Frontal cortex (tissue), 4 donors: ENCODE measurements at places on chromosomes 11 and 22. TPM values are rescaled to one million over a fixed set of nuclear protein-coding genes. Genes with fewer than 3 reads are reported as not detected.
A peak's percentile ranks its signal among the peaks of the same experiment; 100 is the strongest.

The CARNS1 gene
- total RNA-seq = under 0.01 TPM

The MYRF gene
- total RNA-seq = 0.82 TPM

- DNase-seq = peak; percentile 61
Measured at GRCh38 chr11:36131721-36132397, 157.4 kb downstream of the COMMD9 start.

DNA sequence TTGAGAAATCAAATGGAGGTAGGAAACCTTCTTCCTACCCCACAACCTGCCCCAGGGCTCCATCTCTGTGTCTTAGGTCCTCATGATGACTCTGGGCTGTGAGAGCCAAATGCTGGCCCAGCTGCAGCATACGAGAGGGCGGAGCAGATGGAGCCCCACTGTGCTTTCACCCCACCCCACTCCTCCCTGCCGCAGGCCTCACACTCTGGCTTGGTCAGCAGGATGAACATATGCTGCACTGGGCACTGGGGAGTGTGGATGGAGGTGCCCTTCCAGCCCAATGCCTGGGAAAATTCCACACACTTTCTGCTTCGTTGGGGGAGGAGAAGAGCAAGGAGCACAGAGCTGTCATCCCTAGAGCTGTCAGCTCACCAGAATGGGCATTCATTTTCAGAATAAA is 271.6 kb upstream of the CADM1 start:
- DNase-seq = no peak

The CCDC15 gene
- total RNA-seq = 3.7 TPM

- no peak for DNase-seq
Measured at GRCh38 chr22:41565403-41566054, 4.7 kb downstream of the CSDC2 start.

- no peak for DNase-seq
Measured at GRCh38 chr11:134677397-134677822, 265.4 kb upstream of the B3GAT1 start.

- no peak for DNase-seq
Measured at GRCh38 chr11:1732418-1733008, 17.9 kb downstream of the IFITM10 start.

The DMC1 gene
- 4.5 TPM for total RNA-seq

The HEPHL1 gene
- not detected for total RNA-seq

The GGT5 gene
- total RNA-seq = 0.41 TPM

GRCh38 chr11:15334766-15335165 is 220.0 kb downstream of the INSC start:
- DNase-seq = no peak

DNA sequence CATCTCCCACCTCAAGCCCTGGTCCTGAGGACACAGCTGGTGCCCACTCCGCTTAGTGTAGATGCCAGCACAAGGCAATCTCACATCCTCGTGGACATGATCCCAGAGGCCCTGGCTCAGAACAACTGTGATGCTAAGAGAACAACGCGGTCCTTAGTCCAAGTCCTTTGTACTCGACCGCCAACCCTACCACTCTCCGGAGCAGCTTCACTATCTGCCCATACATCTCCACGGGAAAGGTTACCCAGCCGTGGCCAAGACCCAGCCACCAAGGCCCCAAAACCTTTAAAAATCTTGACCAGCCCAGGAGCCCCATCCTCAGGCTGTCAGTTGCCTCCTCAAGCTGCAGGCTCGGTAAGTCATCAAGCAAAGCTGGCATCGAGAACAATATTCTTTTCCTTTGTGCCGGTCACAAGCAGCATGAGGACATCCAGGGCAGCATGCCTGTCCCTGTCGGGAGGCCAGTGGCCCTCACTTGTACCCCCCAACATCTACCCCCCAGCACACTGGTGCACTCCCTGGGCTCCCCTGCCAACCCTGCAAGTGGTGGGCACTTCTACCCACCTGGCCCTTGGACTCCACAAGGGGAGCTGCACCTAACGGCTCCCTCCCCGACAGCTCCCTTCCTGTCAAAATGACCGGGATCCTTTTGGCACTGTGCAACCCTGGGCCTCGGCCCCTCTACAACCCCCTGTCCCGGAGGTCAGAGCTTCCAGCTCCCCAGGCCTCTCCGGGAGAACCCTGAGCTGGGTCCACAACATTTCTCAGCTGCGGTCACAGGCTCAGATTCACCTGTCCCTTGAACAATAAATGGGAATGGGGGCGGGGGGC is 2.5 kb downstream of the OSBPL5 start:
- DNase-seq = no peak

DNA sequence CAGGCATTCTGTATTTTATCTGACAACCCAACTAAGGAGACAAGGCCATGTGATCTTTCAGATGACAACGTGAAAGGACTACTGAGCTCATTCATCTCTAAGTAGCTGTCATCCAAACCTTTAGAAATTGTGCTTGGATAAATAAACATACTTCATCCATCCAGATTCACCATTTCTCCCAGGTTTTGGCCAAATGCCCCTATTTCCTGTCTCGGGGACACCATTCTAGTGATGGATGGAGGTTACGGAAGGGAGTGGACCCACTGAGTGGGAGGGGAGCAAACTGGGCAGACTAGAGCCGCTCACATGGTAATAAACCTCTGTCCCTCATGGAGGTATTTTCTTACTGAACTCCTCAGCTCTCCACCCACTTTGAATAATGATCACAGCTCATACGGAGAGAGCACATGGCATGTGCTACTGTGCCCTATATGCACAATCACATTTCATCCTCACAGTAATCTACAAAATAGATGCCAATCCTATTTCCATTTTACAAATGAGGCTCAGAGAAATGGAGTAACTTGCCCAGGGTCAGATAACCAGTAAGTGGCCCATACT is 114.4 kb downstream of the SLC1A2 start:
- no peak for DNase-seq

The IGSF9B gene
- total RNA-seq = 6.9 TPM

GRCh38 chr22:42431401-42432019 is 693 bp downstream of the NFAM1 start:
- no peak for DNase-seq

GRCh38 chr11:64247729-64248531 is 1.2 kb upstream of the PPP1R14B start:
- DNase-seq = no peak

The RAC2 gene
- total RNA-seq = under 0.01 TPM

- no peak for DNase-seq
Measured at GRCh38 chr11:12598330-12599256, 75.6 kb upstream of the TEAD1 start.

DNA sequence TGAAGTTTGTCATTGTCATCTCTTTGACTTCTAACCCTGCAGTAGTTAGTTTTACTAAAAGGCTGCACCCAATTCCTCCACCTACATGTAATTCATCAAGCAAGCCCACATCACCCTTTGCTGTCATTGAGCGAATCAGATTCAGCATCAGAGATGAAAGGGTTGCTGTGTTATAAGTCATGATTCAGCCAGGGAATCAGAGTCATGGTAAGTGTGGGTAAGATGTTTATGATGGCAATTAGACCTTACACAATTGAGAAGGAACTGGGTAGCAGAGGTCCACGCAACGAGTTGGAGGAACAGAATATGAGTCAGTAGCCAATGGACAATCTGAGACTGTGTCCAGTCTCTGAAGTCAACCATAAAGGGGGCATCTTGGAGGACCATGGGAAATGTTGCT is 162.8 kb upstream of the SNX19 start:
- DNase-seq = no peak

The MRGPRX3 gene
- not detected for total RNA-seq

The FJX1 gene
- 50.1 TPM for total RNA-seq

DNA sequence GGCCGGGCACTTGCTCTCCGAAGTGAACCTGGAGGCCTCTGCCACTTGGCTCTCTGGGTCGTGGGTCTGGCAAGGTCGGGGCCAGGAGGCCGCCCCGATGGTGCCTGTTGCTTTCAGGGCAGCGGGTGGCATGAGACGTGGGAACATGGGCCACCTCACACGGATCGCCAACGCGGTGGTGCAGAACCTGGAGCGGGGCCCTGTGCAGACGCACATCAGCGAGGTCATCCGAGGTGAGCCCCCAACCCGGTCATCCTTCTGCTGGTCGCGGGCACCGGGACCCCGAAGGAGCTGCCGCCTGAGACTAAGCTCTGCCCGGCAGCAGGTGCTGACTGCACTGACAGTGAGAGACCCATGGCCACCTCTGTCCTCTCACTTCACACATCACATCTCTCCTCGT is 40.0 kb downstream of the SBF1 start:
- DNase-seq = peak; percentile 23

GRCh38 chr11:98411777-98412176 is 609.0 kb upstream of the CNTN5 start:
- no peak for DNase-seq

DNA sequence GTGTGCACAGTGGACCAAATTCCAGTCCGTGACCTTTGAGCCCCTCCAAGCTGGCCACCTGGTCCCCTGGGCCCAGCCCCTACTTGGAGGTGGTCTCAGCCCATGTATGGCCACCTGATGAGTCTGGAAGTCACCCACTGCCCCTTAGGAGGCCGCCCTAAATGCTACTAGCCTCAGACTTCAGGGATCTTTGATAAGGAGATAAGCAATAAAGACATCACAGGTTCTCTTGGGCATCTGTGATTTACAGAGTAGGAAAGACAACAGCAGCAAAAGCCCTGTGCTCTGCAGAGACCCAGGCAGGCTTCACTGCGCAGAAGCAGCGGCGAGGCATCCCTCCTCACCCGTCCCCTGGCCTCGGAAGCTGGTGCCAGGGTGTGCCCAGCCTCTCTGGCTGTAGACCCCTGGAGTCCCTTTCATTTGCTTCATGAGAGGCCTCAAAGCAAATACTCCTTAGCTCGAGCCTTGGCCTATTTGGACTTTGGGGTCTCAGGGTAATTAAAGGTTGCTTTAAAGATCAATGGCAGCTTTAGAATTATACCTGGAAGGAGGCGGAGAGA is 360.1 kb downstream of the TBC1D22A start:
- no peak for DNase-seq

DNA sequence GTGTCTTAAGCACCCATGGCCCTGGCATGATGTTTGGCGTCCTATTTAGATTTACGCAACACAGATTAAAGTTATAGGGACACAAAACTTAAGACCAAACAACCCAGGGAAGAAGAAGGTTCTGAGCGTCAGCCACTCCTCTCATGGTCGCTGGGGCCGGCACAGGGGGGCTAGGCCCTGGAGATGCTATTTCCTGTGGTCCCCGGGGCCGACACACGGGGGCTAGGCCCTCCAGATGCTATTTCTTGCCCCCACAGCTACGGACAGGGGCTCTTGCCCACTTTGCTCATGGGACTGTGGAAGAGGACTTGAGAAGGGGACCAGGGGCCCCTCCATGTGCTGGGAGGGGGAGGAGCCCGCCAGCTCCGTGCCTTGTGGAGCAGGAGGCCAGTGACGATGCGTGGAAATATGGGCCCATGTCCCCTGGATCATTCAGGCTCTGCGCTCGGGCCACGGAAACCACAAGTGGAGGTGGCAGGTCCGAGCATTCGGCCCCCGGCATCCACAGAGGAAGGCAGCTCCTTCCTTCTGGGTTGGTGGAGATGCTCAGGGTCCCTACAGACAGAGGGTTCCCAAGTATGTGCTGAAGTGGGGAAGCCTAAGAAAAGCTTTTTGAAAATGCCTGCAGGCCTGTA is 711.1 kb downstream of the BRD1 start:
- DNase-seq = no peak

The RAPSN gene
- not detected for total RNA-seq

GRCh38 chr11:10725907-10726253 is 25.2 kb upstream of the CTR9 start:
- no peak for DNase-seq

- no peak for DNase-seq
Measured at GRCh38 chr11:2789331-2789730, 89.5 kb upstream of the KCNQ1OT1 start.

DNA sequence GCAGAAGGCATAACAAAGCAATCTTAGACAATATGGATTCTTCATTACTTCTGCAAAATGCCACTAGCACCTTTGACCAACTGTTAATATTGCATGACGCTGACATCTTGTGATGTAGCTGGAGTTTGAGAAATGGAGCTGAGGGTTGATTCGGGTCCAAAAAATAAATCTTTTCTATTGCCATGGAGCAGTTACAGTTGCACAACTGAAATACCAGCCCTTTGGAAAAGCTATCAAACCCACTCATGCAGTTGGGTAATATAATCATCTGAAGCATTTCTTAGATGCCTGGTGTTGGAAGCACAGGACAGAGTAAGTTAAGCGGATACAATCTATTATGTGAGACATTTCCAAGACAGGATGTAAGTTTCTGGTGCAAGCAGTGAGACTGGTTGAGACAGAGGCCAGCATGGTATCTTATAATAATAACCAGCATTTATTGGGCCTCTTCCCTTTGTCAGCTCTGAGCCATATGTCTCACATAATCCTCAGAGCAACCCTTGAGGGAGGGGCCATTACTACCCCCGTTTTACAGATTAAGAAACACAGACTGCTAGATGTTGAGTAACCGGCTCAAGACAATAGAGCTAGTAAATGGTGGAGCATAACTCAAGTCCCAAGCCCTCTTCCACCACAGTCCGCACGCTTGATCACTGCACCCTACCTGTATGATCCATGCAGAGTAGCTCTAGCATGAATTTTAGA is 74.9 kb upstream of the CAPRIN1 start:
- no peak for DNase-seq

DNA sequence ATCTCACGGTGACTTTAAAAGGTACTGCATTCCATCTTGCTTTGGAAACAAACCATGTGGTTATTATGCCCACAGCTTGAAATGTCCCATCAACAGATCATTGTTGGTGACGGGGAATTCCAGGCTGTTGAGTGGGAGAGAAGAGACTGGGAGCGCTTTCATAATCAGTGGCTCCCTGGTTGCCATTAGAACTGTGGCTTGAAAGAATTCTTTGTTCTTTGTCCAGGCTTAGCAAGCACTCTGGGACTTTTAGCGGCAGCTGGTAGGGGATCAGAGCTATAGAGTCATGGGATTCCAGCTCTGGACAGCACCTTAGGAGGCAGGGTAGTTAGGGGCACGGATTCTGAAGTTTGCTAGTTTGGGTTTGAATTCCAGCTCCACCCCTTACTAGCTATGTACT is 22.0 kb downstream of the MMP20 start:
- peak; percentile 22 for DNase-seq

- DNase-seq = no peak
Measured at GRCh38 chr11:62132191-62132590, 8.4 kb downstream of the INCENP start.

GRCh38 chr22:24189249-24190158 is 8.2 kb downstream of the SUSD2 start:
- peak; percentile 89 for DNase-seq

DNA sequence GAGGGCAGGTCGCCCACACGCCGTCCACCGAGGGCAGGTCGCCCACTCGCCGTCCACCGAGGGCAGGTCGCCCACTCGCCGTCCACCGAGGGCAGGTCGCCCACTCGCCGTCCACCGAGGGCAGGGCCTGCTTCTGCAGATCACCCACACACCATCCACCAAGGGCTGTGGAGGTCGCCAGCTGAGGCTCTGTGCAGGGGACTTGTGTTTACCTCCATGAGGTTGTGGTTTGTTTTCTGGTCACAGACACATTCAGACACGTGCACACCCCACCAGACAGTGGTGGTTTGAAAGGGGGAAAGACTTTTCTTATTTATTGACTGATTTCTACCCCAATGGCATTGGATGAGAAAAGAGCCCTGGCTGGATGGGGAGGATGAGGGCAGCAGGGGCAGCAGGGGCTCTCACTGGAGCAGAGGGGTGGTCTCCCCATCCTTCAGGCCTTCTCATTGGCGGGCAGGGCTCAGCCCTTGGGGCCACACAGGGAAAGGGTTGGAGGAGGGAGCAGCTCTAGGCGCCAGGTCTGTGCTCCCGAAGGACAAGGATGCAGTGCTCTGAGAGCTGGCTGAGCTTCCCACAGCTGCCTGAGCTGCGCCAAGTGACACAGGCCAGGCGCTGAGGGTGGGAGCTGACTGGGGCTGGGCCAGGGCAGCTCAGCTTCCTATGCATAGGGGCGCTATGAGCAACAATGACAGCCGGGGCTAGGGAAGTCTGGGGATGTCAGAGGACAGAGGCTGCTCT is 252.6 kb upstream of the B3GAT1 start:
- no peak for DNase-seq

The NOL12 gene
- total RNA-seq = 19.2 TPM
